Lung microvascular endothelial cell (primary cell): ENCODE measurements at places on chromosomes 2 and 18. TPM values are rescaled to one million over a fixed set of nuclear protein-coding genes. Genes with fewer than 3 reads are reported as not detected.

Gene CABYR
- total RNA-seq: 0.60 and 0.65 TPM in 2 replicates

- peak; percentile 20 for DNase-seq
These were observed 5.8 kb upstream of the DGUOK start for GRCh38 chr2:73920577-73921545.

Gene CPO
- total RNA-seq: not detected in 2 replicates

DNA sequence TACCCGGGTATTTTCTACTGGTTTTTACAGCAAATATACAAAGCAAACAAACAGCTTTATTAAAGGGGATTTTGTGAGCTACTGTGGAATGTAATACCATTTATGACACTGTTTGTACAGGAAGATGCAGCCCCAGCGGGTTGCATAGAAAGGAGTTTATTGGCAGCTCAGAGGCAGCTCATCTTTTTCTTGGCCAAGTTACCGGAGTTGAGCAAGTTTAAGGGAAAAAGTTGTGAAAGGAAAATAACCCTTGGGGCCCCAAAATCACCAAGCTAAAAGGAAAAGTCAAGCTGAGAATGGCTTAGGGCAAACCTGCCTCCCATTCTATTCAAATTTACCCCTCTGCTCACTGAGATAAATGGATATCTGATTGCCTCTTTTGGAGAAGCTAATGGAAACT lies 60.8 kb downstream of the MOB4 start:
- DNase-seq: no peak

- DNase-seq: no peak
These were observed 49.9 kb upstream of the RNU4ATAC start for GRCh38 chr2:121480826-121481225.

- DNase-seq: peak; percentile 3
These were observed 1.1 kb upstream of the NEDD4L start for GRCh38 chr18:58042826-58043490.

DNA sequence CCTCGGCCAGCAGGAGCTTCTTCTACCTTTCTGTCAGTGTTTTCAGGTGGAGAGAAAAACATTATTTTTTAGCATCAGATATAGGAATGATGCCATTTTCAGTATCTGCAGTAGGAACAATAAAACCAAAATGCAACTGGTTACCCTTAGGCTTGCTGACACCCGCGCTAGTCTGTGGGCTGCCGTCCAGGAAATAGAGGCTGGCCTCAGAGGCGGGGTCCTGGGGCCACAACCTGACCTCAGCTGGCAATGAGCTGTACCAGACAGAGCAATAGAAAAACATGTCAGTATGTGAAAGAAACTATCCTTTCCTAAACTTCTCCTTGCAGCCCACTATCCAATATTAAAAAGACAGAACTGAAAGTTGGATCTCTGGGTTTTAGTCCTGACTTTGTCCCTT lies 4.6 kb upstream of the ST6GAL2 start:
- DNase-seq: no peak

Gene ACVR1C
- total RNA-seq: not detected in 2 replicates

- DNase-seq: no peak
These were observed 6.8 kb upstream of the CIB4 start for GRCh38 chr2:26647981-26648380.

- DNase-seq: peak; percentile 63
These were observed 383.9 kb downstream of the ARHGAP15 start for GRCh38 chr2:143513081-143513480.

DNA sequence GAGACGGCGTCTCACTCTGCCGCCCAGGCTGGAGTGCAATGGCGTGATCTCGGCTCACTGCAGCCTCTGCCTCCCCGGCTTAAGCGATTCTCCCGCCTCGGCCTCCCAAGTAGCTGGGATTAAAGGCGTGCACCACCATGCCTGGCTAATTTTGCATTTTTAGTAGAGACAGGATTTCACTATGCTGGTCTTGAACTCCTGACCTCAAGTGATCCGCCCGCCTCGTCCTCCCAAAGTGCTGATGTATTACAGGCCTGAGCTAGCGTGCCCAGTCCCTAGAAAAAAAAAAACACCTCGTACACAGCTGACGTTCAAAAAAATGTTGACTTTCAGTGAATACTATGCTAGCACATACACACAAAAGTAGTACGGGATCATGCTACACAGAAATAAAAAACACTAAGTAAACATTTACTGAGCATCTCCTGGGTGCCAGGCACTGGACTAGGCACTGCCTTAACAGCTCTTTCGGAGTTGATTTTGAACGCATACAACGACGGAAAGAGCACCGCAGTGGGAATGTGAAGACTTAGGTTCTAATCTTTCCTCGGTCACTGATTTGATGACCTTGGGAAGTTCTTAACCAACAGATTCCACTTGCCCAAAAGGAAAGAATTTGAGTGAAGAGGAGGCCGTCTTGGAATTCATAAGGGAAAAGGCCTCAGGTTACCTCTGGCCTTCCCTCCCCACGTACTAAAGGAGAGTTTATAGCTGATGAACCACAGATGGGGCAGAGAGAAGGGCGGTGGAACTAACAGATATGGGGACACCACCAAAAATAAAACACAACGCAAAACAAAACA lies 1.1 kb downstream of the DNAJC27 start:
- DNase-seq: no peak

GRCh38 chr2:6423944-6424343 lies 441.8 kb downstream of the CMPK2 start:
- no peak for DNase-seq

DNA sequence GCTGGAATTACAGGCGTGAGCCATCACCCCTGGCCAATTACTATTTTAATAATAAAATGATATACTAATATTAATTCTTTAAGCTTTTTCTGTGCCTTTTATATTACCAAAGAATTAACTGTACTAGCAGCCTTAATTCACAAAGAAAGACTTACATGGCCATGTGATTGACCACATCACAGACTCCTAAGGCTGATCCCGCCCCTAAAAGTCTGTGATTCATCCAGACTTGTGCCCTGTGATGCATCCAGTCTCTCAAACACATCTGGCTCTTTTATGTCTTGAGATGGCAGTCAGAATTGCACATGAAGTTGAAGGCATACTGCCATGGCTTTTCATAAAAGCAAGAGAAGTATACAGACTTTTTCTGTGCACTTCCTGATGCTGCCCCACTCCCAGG lies 91.7 kb downstream of the DTNA start:
- no peak for DNase-seq

DNA sequence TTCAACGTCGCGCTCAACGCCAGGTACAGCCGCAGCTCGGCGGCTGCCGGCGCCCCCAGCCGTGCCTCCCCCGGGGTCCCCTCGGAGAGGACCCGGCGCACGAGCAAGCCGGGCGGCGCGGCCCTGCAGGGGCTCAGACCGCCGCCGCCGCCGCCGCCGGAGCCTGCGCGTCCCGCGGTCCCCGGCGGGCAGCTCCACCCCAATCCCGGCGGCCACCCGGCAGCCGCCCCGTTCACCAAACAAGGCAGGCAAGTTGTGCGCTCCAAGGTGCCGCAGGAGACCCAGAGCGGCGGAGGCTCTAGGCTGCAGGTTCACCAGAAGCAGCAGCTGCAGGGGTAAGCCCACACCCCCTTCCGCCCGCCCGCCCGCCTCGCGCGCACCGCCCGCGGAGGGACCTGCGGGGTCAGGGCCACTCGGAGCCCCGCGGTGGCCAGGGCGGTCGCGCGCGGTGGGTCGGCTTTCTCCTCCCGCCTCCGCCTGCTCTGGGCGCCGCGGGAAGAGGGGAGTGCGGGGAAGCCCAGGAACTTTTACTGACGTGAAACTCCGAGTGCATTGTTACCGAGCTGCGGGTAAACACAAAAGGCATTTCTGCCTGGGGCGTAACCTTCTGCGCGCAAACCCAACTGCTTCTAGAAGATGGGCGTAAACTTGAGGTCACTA lies 861 bp downstream of the LTBP1 start:
- peak; percentile 65 for DNase-seq

Gene RBM44
- total RNA-seq: 0.22 and 0.60 TPM in 2 replicates

- DNase-seq: no peak
These were observed 85.5 kb downstream of the DSC3 start for GRCh38 chr18:30957066-30957465.

Gene ABCG5
- not detected in 2 replicates for total RNA-seq

GRCh38 chr18:72867746-72868584 lies at the start of gene NETO1:
Gene NETO1 (minus strand): TSS chr18:72867987. CDS start chr18:72867291, 696 bp downstream.
- no peak for DNase-seq

Gene REG3A
- total RNA-seq: not detected in 2 replicates

GRCh38 chr2:165827016-165827920 lies 33.2 kb upstream of the GALNT3 start:
- DNase-seq: no peak

Gene CGREF1
- 1.7 and 2.0 TPM in 2 replicates for total RNA-seq

Gene RBKS
- total RNA-seq: 1.1 and 1.4 TPM in 2 replicates

DNA sequence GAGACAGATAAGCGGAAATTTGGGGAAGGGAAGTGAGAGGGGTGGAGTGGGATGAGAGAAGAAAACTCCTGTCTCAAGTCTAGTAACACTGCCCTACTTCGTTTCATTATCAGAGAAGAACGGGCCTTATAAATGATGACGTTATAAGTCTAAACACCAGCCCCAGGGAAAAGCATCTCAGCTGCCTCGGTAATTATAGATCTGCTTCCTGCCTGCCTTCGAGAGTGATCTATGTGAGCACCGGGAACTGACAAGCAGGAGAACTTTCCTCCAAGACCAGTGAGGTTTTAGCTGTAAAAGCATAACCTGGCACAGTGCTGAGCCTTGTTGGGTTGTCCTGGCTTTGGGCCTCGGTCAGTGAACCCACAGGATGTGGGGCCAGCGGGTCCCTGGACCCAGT lies 227.9 kb upstream of the SIX2 start:
- no peak for DNase-seq

DNA sequence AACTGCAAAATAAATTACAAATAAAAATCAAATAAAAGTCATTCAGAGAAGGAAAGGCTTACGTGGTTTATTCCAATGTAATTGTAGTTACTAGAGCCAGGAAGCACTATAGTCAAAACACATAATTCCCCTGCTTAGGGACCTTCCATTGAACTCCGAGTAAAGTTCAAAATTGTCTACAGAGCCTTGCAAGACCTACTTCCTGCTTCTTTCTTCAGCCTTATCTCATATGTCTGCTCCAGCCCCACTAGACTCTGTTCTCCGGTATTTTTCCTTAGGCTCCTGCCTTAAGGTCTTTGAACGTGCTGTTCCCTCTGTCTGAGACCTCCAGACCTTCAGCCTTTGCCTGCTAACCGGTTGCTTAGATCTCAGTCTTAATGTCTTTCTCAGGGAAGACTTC lies 104.3 kb downstream of the ARL6IP6 start:
- DNase-seq: no peak

Gene AGXT
- total RNA-seq: not detected in 2 replicates

GRCh38 chr18:62372156-62372555 lies 47.0 kb downstream of the TNFRSF11A start:
- DNase-seq: no peak

DNA sequence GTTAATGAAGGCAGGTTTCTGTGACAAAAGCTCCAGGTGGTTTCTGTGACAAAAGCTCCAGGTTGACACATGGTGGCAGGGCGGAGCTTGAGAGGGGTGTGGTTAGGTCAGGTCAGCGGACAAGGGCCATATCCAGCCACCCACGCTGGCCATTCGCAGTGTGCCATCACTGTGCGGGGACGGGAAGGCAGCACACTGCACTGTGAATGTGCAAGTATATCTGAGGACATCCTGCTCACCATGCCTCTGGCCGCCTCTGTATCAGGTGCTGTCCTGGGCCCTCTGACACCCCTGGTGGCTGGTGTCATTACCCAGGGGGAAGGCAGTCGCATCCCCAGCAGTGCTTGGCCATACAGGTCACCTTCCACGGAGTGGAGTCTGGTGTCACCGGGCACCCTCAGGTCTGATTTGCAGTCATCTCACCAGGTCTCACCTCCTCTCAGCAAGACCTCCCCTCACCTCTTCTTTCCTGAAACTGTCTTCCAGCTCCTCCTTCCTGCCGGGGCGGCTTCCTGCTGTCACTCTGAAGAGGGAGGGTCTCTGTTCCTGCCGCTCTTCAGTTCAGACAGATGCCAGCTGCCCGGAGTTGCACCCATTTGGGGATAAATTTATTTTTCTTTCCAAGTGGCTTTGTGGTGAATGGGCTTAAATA lies 34.9 kb downstream of the CTIF start:
- DNase-seq: no peak

Gene MARCHF4
- total RNA-seq: 0.20 and 0.22 TPM in 2 replicates

- no peak for DNase-seq
These were observed 242.4 kb upstream of the SLC39A10 start for GRCh38 chr2:195414537-195415100.

- no peak for DNase-seq
These were observed 210.1 kb downstream of the AGPS start for GRCh38 chr2:177602611-177603164.

Gene SNRNP200
- 40.5 and 42.1 TPM in 2 replicates for total RNA-seq

- DNase-seq: no peak
These were observed 134.6 kb upstream of the ZEB2 start for GRCh38 chr2:144654523-144654922.

DNA sequence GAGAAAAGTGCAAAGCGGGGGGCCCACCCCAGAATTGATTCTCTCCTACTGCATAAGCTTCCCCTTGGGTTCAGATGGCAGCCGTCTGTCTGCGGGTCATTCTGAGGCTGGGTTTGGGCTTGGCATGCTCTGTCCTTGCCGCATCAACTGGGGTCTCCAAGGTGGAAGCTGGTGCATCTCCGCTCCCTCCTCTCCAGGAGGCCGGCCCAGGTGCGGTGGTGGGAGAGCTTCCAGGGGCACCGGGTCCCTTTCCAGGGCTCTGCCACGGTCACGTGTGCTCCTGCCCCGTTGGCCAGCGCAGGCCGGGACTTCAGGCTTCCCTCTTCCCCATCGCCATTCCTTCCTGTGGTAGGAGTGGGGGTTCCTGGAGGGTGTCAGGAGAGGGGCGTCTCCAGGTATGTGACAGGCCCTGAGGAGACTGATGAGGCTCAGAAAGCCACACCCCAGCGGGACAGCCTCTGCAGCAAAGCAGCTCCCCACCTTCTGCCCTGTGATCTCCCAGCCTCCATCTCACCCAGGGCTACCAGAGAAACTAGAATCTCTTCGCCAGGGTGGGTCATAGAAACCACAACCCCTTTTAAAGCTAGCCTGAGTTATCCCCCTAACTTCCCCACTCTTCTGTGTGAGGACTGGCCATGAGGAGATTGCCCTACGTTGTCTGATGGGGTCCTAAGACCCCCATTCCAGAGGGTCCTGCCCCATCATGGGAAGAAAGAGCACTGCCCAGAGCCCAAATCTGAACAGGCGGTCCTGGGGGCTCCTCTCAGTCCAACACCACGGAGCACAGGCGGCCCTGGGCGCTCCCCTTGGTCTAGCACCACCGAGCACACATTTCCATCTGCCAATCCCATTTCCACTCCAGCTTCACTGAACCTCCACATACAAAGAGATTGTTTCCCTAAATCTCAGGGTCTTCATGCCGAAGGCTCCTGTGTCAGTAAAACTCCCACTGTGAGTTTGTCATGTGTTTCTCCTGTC lies 76.6 kb downstream of the SLC66A2 start:
- DNase-seq: no peak

GRCh38 chr18:58038063-58038462 lies 6.0 kb upstream of the NEDD4L start:
- no peak for DNase-seq

Gene MAL
- total RNA-seq: not detected in 2 replicates

- peak; percentile 83 for DNase-seq
These were observed 5.5 kb downstream of the NHEJ1 start for GRCh38 chr2:219155054-219155644.
